ENCODE measurements at places on chromosomes 16 and 17. TPM values are rescaled to one million over a fixed set of nuclear protein-coding genes. Genes with fewer than 3 reads are reported as not detected.

DNA sequence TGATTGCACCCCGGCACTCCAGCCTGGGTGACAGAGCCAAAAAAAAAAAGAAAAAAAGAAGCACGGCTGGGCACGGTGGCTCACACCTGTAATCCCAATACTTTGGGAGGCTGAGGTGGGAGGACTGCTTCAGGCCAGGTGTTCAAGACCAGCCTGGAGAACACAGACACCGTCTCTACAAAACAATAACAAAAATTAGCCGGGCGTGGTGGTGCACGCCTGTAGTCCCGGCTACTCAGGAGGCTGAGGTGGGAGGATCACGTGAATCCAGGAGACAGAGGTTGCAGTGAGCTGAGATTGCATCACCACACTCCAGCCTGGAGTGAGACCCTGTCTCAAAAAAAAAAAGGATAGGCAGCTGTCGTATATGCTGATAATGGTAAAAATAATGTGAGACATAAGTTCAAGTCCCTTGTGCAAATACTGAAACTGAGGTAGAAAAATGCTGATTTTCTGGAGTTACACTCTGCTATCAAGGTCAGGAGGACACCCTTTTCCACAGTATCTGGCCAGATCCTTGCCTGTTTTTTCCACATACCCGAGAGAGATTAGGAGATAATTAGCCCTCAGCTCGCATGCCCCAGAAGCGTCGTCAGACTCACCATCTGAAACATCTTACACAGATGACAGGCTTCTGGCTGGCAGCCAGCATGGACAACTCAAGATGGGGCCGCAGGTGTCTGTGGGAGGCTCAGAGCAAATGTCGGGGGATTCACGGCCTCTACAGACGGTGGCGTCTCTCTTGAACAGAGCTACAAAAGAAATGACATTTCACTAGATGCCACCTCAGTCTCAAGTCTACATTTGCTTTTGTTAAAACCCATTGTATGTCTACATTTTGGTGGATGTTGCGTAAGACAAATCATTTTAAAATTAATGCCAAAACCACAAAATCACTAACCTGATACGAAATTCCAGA is 36.8 kb downstream of the WDR45B start:
- H3K36me3 ChIP-seq: peaks cover 21% of the 10 kb centered on the region
- H3K27me3 ChIP-seq: no peaks in the 10 kb centered on the region
- H3K4me1 ChIP-seq: peaks cover 10% of the 10 kb centered on the region

The SNAI3 gene
- total RNA-seq: not detected

The MAP2K6 gene
- total RNA-seq: 0.90 TPM

The ZPBP2 gene
- not detected for total RNA-seq

Data from chondrocyte (in vitro differentiated cells).